Osteocyte (in vitro differentiated cells): ENCODE measurements at places on chromosomes 1 and 21. TPM values are rescaled to one million over a fixed set of nuclear protein-coding genes. Genes with fewer than 3 reads are reported as not detected.

DNA sequence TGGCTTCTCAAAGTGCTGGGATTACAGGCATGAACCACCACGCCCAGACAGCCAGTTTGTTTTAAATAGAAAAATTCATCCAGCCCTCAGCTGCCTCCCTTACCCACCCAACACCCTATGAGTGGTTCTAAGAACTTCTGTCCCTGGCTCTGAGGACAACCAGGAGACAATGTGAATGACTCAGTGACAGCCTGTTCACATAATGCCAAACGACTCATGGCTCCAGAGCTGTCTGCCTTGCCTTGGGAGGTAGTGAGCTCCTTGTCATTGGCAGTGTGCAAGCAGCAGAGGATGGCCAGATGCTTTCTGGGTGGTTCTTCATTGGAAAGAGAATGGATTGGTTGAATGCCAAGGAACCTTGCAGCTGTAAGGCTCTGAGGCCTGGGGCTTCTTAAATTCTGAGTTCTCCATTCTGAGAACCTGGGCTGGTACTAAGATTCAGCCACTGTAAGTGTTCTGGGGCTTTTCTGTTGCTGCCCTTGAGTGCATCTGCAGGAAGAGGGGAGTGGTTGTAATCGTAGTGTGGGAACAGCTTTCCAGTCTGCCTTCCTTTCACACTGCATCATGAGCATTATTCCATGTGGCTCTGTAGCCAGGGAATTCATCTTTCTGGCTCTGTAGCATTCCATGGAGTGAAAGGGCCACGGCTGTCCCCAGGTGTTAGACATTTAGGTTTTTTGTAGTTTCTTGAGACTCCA, 5.8 kb downstream of the SERINC2 start:
- peaks cover 5% of the 10 kb centered on the region for H3K4me1 ChIP-seq
- H3K36me3 ChIP-seq = no peaks in the 10 kb centered on the region
- H3K27ac ChIP-seq = no peak overlapping the region
- no peak for DNase-seq

The ADAMTSL4 gene
- 2.3 and 2.6 TPM in 2 replicates for total RNA-seq

- H3K4me3 ChIP-seq = no peak overlapping the region
- H3K36me3 ChIP-seq = no peaks in the 10 kb centered on the region
- H3K27ac ChIP-seq = no peak overlapping the region
- no peak for DNase-seq
- no peaks in the 10 kb centered on the region for H3K27me3 ChIP-seq
- H3K4me1 ChIP-seq = no peaks in the 10 kb centered on the region
Observed at GRCh38 chr1:14689996-14690615, 91.6 kb downstream of the KAZN start.

The NUF2 gene
- 5.2 and 6.8 TPM in 2 replicates for total RNA-seq

GRCh38 chr1:114108751-114109255, 44.9 kb downstream of the SYT6 start:
- H3K27me3 ChIP-seq = peaks cover 21% of the 10 kb centered on the region
- no peak overlapping the region for H3K27ac ChIP-seq
- H3K4me1 ChIP-seq = peaks cover 18% of the 10 kb centered on the region
- DNase-seq = no peak
- no peak overlapping the region for H3K4me3 ChIP-seq

- no peaks in the 10 kb centered on the region for H3K27me3 ChIP-seq
- H3K4me1 ChIP-seq = no peaks in the 10 kb centered on the region
- H3K4me3 ChIP-seq = no peak overlapping the region
Observed at GRCh38 chr1:213533125-213533524, 454.6 kb upstream of the PROX1 start.

The DCDC2B gene
- total RNA-seq = not detected in 2 replicates
